Activated T-cell treated with anti-CD3 and anti-CD28 coated beads for 24 hours (primary cell): ENCODE measurements at places on chromosomes 4 and X.

DNA sequence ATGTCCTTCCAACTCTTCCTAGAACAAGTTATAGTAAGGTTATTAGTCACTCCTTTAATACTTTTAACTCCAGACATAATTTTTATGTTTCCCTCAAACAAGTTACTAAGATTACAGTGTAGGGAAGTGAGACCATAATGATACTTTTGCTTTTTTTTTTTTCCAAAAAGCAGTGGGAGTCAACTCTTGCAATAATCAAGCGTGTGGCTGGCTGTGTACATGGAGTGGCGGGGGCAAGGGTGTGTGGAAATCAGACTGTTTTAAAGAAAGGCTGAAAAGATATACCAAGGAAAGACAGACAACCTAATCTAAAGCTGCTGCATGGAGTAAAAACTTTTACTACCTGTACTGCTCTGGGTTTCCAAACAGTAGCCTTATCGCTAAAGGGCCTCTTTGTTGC, 4.1 kb downstream of the NOA1 start:
- DNase-seq: no peak

DNA sequence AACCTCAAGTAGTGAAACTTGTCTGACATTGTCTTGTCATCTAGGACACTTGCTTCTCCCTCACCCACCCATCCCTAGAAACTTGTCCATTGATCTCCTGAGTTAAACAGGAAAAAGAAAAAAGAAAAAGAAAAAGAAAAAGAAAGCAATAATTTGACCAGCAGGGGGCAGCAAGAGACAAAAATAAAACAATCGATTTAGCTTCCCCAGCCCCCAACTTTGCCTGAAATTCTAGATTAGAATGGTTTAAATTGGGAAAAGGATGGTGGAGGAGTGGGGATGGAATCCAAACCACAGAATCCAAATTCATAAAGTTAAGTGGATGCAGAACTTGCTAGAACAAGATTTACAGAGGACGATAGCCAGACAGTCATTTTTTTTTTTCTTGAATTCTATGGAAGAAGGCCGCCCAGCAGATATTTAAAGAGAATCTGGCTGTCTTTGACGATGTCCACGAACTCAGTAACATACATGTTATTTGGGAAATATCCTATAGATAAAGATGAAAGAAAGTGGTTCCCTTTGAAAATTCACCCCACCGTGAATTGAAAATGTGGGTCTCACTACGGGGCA, 282.9 kb downstream of the USP46 start:
- DNase-seq: no peak

GRCh38 chr4:150089732-150090131, 11.5 kb downstream of the DCLK2 start:
- DNase-seq: no peak

DNA sequence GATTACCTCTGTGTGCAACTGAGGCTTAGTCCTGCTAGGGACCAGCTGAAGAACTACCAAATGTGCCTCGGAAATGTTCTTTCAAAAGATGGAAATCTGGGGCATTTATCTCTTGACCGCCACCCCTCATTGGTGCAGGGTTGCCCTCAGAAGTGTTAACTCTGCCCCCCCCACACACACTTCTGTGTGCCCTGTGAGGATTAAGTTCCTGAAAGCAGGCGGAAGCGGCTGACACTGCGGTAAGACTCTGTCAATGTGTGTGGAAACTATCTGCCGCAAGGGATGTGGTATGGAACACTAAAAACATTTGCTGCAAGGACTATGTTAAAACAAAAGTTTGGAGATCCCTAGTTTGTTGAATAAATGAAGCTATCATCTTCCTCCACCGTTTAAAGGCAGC, 106.9 kb upstream of the NDP start:
- no peak for DNase-seq
